Keratinocyte (primary cell): ENCODE measurements at places on chromosomes 12 and 14. TPM values are rescaled to one million over a fixed set of nuclear protein-coding genes. Genes with fewer than 3 reads are reported as not detected.

Gene WNT5B
- polyA plus RNA-seq: 11.9 to 27.8 TPM (median 12.3 TPM) in 3 replicates

- no peaks in the 10 kb centered on the region for H3K27me3 ChIP-seq
- no peak for DNase-seq
- no peak overlapping the region for H3K27ac ChIP-seq
- no peaks in the 10 kb centered on the region for H3K36me3 ChIP-seq
- no peaks in the 10 kb centered on the region for H3K4me1 ChIP-seq
Observed at GRCh38 chr14:59678352-59678751, 101.7 kb upstream of the CCDC175 start.

GRCh38 chr14:94823556-94824341 is 53.8 kb upstream of the GSC start:
- no peaks in the 10 kb centered on the region for H3K36me3 ChIP-seq
- no peak for DNase-seq
- no peak overlapping the region for H3K27ac ChIP-seq
- H3K4me3 ChIP-seq: no peak overlapping the region

DNA sequence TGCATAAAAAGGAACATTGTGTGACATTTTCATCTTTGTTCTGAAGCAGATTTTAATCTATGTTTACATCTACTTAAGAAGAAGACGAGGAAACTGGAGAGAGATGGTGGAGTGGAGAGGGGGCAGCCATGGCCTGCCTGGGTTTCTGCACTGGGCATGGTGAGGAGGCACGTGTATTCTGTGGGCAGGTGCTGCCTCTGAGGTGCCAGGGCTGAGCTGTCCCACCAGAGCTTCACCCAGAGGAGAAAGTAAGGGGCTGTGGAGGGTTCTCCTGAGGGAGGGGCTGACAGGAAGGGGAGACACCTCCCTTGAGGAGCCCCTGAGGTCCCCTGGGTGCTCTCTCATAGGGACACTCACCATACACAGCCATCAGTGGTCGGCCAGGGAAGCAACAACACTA is 372.4 kb upstream of the OR4E1 start:
- H3K4me1 ChIP-seq: no peaks in the 10 kb centered on the region
- no peak for DNase-seq
- peaks cover 8% of the 10 kb centered on the region for H3K27me3 ChIP-seq
- H3K36me3 ChIP-seq: no peaks in the 10 kb centered on the region

DNA sequence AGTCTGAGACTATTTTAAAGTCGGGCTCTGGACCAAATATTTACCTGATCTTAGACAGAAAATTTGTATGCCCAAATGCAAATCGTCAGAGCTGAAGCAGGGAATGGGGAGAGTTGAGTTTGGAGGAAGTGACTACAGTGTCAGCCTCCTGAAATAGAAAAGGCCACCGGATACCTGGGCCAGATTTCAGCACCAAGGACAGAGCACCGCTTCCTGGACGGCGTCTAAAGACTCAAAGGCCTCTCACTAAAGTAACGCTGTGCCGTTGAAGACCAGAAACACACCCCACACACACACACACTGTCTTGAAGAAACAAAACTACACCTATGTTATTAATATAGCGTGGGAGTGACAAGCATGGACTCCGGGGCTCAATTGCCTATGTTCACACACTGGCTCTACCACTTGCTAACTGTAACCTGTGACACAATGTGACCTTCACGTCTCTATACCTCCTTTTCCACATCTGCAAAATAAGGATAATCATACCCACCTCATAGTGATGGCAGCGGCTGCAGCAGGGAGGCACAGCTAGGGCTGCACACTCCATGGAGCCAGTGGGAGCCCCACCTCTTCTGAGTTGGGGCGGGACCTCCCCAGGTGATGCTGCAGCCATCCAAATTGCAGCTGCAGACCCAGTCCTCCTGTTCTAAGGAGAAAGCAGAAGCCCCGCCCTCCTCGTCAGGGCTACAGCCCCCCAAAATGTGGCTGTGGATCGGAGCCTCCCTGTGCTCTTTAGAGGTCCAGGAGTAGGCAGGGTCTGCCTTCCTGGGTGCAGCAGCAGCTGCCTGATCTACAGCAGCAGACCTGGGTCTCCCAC is 35.6 kb downstream of the KRT76 start:
- H3K36me3 ChIP-seq: no peaks in the 10 kb centered on the region
- no peaks in the 10 kb centered on the region for H3K4me1 ChIP-seq
- no peak overlapping the region for H3K4me3 ChIP-seq

Gene C12orf57
- 121 to 211 TPM (median 137 TPM) in 3 replicates for polyA plus RNA-seq

GRCh38 chr12:102195826-102196225 is 1.8 kb downstream of the PMCH start:
- H3K27me3 ChIP-seq: no peaks in the 10 kb centered on the region
- no peak for DNase-seq
- H3K4me1 ChIP-seq: no peaks in the 10 kb centered on the region
- H3K36me3 ChIP-seq: no peaks in the 10 kb centered on the region

- H3K27me3 ChIP-seq: no peaks in the 10 kb centered on the region
- H3K4me3 ChIP-seq: no peak overlapping the region
- H3K27ac ChIP-seq: no peak overlapping the region
- H3K36me3 ChIP-seq: no peaks in the 10 kb centered on the region
Observed at GRCh38 chr12:71562676-71563595, 100.7 kb downstream of the ZFC3H1 start.

GRCh38 chr12:117854339-117855012 is 114.3 kb downstream of the KSR2 start:
- peaks cover 4% of the 10 kb centered on the region for H3K4me1 ChIP-seq
- DNase-seq: no peak
- H3K36me3 ChIP-seq: no peaks in the 10 kb centered on the region
- no peak overlapping the region for H3K27ac ChIP-seq

DNA sequence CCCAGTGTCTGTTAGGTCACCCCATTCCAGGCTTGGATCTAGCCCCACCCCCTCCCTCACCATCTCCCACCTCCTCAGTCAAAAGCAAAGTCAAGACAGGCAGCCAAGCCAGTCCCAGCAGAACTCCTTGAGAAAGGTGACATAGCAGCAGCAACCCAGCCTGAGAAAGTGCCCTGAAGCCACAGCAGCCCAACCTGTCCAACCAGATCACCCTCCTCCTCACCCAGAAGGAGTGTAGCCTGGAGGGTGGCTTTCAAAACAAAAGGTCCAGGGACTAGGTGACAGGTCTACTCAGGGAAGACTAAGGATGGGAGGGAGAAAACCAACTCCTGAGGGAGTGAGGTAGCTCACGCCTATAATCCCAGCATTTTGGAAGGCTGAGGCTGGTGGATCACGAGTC is 5.2 kb downstream of the RAB15 start:
- H3K4me3 ChIP-seq: no peak overlapping the region
- H3K4me1 ChIP-seq: no peaks in the 10 kb centered on the region
- H3K36me3 ChIP-seq: no peaks in the 10 kb centered on the region

Gene ANAPC7
- 49.4 to 68.2 TPM (median 52.8 TPM) in 3 replicates for polyA plus RNA-seq

Gene CAPZA3
- 0.05 TPM in 2 of 3 replicates, not detected in the other for polyA plus RNA-seq

GRCh38 chr14:100072783-100073346 is 7.6 kb downstream of the EVL start:
- peaks cover 27% of the 10 kb centered on the region for H3K4me1 ChIP-seq
- H3K27me3 ChIP-seq: no peaks in the 10 kb centered on the region
- H3K4me3 ChIP-seq: no peak overlapping the region
- no peak for DNase-seq

DNA sequence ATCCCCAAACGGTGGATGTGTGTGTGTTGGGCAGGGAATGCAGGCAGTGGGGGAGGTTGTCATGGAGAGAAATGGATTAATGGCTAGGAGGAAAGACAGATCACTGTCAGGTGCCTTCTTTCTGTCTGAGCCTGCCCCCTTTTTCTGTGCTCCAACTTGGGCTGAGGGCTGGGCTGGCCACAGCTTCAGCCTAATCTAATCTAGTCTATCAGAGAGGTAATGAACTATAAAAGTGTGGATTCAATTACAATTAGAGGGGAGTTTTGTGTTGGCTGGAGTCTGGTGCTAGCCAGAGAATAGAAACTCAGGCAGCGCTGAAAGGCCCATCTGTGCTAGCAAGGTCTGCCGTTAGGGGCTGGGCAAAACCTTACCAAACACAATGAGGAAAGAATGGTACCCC is 41.2 kb downstream of the NEUROD4 start:
- no peaks in the 10 kb centered on the region for H3K27me3 ChIP-seq
- DNase-seq: no peak
- no peaks in the 10 kb centered on the region for H3K36me3 ChIP-seq
- H3K4me1 ChIP-seq: peaks cover 4% of the 10 kb centered on the region

GRCh38 chr12:101619858-101620761 is 25.3 kb downstream of the MYBPC1 start:
- no peaks in the 10 kb centered on the region for H3K4me1 ChIP-seq
- H3K36me3 ChIP-seq: no peaks in the 10 kb centered on the region
- H3K4me3 ChIP-seq: no peak overlapping the region
- no peaks in the 10 kb centered on the region for H3K27me3 ChIP-seq
- H3K27ac ChIP-seq: no peak overlapping the region
- no peak for DNase-seq

- H3K27ac ChIP-seq: no peak overlapping the region
- H3K36me3 ChIP-seq: no peaks in the 10 kb centered on the region
- DNase-seq: no peak
- no peaks in the 10 kb centered on the region for H3K4me1 ChIP-seq
- no peaks in the 10 kb centered on the region for H3K27me3 ChIP-seq
- H3K4me3 ChIP-seq: no peak overlapping the region
Observed at GRCh38 chr14:31920001-31920400, 157.1 kb upstream of the ARHGAP5 start.

GRCh38 chr12:118107694-118108093 is 3.9 kb upstream of the VSIG10 start:
- H3K4me3 ChIP-seq: no peak overlapping the region
- H3K27ac ChIP-seq: no peak overlapping the region
- no peaks in the 10 kb centered on the region for H3K36me3 ChIP-seq

DNA sequence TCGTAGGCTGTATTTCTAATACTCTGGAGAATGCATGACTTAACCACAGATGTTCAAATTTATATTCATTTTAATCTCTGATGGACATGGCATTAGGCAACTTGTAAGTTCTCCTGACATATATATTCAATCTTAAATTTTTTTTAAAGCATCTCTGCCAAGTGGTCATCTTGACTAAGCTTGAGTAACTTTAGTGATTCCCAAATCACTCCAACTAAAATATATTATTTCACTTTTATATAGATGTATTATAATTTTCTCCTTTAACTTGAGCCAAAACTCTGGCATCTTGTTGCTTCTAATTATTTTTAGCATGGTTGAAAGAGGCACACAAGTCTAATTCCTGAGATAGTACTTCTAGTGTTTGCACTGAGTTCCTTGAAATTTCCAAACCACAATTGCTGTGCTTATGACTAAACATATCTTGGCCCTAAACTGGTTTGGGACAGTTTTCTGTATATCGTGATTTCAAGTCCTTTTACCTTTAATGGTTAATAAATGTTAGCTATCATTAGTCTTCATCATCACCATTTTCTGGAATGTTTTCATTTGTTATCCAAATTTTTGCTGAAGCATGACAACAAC is 8.4 kb downstream of the LRFN5 start:
- no peak overlapping the region for H3K4me3 ChIP-seq
- peaks cover 3% of the 10 kb centered on the region for H3K27me3 ChIP-seq
- no peaks in the 10 kb centered on the region for H3K4me1 ChIP-seq
- DNase-seq: no peak
- H3K27ac ChIP-seq: no peak overlapping the region

- H3K36me3 ChIP-seq: no peaks in the 10 kb centered on the region
- no peak for DNase-seq
- no peaks in the 10 kb centered on the region for H3K27me3 ChIP-seq
- no peak overlapping the region for H3K4me3 ChIP-seq
- H3K27ac ChIP-seq: no peak overlapping the region
- H3K4me1 ChIP-seq: peaks cover 15% of the 10 kb centered on the region
Observed at GRCh38 chr12:39440101-39440500, 2.8 kb downstream of the KIF21A start.

Gene SLC25A47
- polyA plus RNA-seq: not detected in 3 replicates

DNA sequence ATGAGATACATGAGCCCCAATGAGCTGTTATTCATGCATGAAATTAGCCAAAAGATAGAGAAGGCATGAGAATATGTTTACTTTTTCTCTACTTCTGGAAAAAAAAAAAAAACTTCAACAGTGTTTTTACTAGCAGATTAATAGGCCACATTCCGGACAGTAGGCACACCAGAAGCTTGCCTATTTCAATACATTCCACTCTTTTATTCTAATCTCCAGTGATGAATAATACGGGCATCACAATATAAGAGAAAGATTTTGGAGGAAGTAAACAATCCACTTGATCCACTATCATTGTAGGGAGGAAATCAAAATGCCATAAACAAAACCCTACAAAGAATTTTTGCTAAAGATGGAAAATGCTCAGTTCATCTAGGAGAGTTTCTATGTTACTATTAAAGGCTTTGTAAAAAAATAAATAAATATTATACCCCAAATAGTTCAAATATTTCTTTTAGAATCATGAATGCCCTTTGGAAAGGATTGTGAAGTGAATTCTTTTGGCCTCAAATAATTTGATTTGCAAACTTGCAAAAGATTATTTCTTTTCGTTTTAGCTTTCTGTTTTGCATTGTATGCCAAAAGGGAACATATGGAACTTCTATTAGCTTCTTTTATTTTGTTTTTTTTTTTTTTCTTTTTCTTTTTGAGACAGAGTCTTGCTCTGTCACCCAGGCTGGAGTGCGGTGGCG is 232.6 kb downstream of the EPS8 start:
- no peak for DNase-seq
- no peaks in the 10 kb centered on the region for H3K27me3 ChIP-seq
- no peaks in the 10 kb centered on the region for H3K36me3 ChIP-seq
- H3K27ac ChIP-seq: no peak overlapping the region

DNA sequence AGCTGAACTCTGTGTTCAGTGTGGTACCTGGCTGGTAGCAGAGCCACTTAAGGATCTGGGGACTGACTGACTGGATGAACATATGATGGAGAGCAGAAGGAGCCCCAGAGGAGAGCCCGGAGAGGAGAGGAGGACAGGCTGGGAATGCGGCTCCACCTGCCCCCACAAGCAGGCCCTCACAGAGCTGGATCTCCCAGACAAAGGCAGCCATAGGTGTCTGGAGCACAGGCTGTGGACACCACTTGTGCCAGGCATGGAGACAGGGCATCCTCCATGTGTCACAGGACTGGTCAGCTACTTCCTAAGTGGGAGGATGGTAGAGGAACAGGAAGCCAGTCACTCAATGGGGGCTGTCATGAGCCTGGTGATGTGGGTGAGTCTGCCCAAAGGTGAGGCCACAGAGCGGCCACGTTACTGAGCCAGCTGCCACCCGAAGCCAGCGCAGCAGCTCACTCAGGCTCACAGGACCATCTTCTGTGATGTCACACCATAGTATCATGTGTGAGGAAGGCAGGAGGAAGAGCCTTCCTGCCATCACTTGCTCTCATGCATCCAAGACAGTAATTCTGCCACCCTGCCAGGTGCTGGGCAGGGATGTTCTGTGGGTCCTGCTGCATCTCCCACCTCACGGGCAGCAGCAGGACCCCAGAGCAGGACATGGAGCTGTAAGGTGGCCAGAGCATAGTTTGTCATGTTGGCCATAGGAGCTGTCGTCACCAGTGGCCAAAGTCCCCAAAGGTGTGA is 72.1 kb downstream of the PRIMA1 start:
- H3K36me3 ChIP-seq: no peaks in the 10 kb centered on the region
- no peak overlapping the region for H3K27ac ChIP-seq
- H3K27me3 ChIP-seq: no peaks in the 10 kb centered on the region

GRCh38 chr12:25889185-25889584 is 69.3 kb upstream of the RASSF8 start:
- no peaks in the 10 kb centered on the region for H3K27me3 ChIP-seq
- DNase-seq: no peak
- H3K36me3 ChIP-seq: no peaks in the 10 kb centered on the region
- peaks cover 5% of the 10 kb centered on the region for H3K4me1 ChIP-seq
- H3K27ac ChIP-seq: no peak overlapping the region
- no peak overlapping the region for H3K4me3 ChIP-seq

Gene FAM181A
- 0.04 TPM in 1 of 3 replicates, not detected in the others for polyA plus RNA-seq

Gene FOXN4
- not detected in 3 replicates for polyA plus RNA-seq

- H3K4me3 ChIP-seq: no peak overlapping the region
- no peaks in the 10 kb centered on the region for H3K4me1 ChIP-seq
- no peak overlapping the region for H3K27ac ChIP-seq
- no peaks in the 10 kb centered on the region for H3K27me3 ChIP-seq
Observed at GRCh38 chr12:47165934-47166333, 86.2 kb upstream of the AMIGO2 start.

Gene FGF23
- not detected in 3 replicates for polyA plus RNA-seq
